Stomach (tissue), 19 donors: ENCODE measurements at places on chromosomes 6 and 20. TPM values are rescaled to one million over a fixed set of nuclear protein-coding genes. Genes with fewer than 3 reads are reported as not detected.

GRCh38 chr6:14290772-14291330 is 173.3 kb downstream of the CD83 start:
- H3K4me3 ChIP-seq, result no peak overlapping the region
- no peaks in the 10 kb centered on the region for H3K4me1 ChIP-seq
- H3K36me3 ChIP-seq, result no peaks in the 10 kb centered on the region
- no peaks in the 10 kb centered on the region for H3K27me3 ChIP-seq

DNA sequence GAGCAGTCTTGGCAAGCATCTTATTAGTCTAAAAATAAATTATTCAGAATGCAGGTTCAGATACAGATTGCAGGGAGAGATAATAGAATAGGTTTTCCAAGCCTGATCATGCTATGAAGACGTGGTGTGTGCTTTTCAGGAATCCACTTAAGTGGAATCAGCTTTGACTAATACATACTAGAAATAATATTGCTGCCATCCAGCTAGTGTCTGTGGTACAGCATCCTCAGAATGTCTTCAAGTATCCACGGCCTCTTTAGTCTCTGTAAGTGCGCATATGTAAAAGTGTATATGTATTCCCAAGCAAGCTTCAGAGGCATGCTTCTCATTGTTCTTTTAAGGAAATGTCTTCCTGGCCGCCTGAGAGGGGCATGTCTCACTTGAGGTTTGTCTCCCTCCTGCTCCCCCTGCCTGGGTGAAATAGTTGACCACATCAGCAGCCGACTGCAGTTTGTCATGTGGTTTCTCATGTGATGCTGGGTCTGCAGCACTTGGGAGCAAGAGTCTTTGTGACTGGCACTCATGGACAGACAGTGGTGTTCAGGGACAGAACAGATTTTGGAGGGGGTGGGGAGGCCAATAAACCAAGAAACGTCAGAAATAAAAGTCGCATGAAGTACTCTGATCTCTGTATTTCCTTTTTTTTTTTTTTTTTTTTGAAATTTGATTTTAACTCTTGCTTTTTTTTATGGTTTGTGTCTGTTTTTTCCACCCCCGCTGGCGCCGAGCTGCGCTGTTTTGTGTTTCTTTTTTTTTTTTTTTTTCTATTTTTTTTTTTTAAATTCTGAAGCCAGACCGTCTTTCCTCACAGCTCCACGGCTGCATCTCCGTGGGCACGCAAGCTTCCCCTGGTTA is 150.8 kb downstream of the PRL start:
- no peaks in the 10 kb centered on the region for H3K27me3 ChIP-seq
- no peaks in the 10 kb centered on the region for H3K36me3 ChIP-seq

DNA sequence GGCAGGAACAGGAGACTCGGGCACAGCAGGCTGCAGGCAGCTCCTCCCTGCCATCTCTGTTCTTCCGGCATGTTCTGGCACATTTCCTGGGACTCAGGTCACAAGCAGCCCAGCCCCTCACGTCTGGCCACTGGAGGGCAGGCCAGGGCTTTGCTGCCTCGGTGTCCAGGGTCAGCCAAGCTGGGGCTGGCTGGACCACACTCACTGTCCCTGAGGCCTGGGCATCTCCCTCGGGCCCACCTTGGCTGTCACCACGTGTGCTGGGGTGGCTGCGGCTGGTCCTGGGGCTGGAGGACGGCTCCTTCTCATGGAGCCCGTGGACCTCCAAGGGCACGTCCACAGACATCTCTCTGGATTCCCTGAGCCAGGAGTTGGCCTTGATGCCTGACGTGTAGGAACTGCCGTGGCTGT is 18.5 kb downstream of the FRMD1 start:
- no peaks in the 10 kb centered on the region for H3K36me3 ChIP-seq
- H3K27ac ChIP-seq, result no peak overlapping the region
- H3K4me3 ChIP-seq, result no peak overlapping the region
- DNase-seq, result peak; percentile 89

- no peak overlapping the region for H3K27ac ChIP-seq
- H3K27me3 ChIP-seq, result no peaks in the 10 kb centered on the region
- H3K4me1 ChIP-seq, result no peaks in the 10 kb centered on the region
- H3K4me3 ChIP-seq, result no peak overlapping the region
- H3K36me3 ChIP-seq, result no peaks in the 10 kb centered on the region
Measured at GRCh38 chr20:55677011-55677410, 328.3 kb downstream of the CBLN4 start.

DNA sequence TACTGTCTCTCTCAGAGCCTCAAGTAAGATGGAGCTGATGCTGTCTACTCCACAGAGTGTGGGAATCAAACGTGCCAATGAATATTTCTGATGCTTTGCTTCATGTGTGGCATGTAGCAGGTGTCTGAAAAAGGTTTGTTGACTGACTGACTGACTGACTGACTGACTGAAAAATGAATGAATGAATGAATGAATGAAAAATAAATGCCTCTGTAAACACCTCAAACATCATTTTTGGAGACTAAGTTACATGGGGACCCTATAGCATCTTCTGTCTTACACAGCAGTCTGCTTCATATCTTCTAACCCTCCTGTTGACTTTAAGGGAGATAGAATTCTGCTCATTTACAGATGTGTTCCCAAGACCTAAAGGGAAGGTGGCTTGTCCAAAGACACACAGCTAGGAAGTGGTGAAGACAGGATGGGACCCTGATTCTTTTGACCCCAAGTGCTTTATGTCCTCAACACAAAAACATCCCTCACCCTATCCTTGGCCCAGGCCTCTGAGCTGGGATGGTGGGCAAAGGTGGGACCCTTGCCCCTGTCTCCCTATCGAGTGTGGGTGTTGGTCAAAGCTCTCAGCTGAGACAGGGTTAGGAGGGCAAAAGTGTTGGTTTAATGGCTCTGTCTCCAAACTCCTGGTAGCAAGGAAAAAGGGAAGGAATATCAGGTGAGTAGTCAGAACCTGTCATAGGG is 104.4 kb downstream of the TOX2 start:
- H3K4me1 ChIP-seq, result peaks cover 11% of the 10 kb centered on the region
- no peak overlapping the region for H3K4me3 ChIP-seq
- no peaks in the 10 kb centered on the region for H3K27me3 ChIP-seq
- no peaks in the 10 kb centered on the region for H3K36me3 ChIP-seq

The NKAIN2 gene
- not detected for total RNA-seq

The SYCP2L gene
- total RNA-seq, result 2.6 TPM

The LST1 gene
- total RNA-seq, result not detected

The DOK5 gene
- total RNA-seq, result not detected

The CNR1 gene
- 15.2 TPM for total RNA-seq

The CCN5 gene
- total RNA-seq, result not detected

The ECT2L gene
- total RNA-seq, result not detected

The ZSCAN9 gene
- 37.9 TPM for total RNA-seq

The FAM184A gene
- total RNA-seq, result 1.8 TPM

The UFL1 gene
- total RNA-seq, result 29.0 TPM
